Cerebellar nuclear complex (tissue), 1 donor: ENCODE measurements at places on chromosomes 5 and 9.

DNA sequence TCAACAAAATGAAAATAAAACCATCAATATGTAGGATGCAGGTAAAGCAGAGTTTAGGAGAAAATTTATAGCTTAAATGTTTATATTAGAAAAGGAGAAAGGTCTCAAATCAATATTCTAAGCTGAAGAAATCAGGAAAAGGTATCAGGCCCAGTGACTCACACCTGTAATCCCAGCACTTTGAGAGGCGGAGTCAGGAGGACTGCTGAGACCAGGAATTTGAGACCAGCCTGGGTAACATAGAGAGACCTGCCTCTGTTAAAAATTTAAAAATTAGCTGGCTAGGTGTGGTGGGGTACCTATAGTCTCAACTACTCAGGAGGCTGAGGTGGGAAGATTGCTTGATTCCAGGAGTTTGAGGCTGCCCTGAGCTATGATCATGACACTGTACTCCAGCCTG, 32.2 kb downstream of the CCDC69 start:
- no peak for DNase-seq

DNA sequence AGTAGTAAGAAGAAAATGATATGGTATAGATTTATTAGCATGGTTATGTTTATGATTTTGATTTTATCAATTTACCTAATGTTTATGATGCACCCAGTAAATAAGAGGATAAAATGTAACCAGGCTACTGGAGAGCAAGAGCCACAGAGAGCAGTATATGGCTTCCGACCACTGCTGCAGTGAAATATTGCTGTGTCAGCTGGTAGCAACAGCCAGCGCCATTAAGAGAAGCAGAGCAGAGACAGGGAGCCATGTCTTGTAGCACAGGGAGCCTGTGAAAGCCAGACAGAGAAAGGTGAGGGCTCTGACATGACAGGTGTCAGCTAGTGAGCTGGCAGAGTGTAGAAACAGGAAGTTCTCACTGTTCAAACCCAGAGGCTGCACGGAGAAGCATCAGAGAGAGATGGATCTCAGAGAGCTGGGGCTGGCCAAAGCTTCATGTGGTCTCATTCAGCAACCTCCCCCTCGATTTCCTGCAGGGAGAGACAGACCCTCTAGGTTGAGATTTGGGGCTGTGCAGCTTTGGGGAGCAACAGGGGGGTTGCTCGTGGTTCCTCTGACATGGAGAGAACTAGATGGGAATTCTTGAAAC, 202.1 kb downstream of the MED10 start:
- no peak for DNase-seq

DNA sequence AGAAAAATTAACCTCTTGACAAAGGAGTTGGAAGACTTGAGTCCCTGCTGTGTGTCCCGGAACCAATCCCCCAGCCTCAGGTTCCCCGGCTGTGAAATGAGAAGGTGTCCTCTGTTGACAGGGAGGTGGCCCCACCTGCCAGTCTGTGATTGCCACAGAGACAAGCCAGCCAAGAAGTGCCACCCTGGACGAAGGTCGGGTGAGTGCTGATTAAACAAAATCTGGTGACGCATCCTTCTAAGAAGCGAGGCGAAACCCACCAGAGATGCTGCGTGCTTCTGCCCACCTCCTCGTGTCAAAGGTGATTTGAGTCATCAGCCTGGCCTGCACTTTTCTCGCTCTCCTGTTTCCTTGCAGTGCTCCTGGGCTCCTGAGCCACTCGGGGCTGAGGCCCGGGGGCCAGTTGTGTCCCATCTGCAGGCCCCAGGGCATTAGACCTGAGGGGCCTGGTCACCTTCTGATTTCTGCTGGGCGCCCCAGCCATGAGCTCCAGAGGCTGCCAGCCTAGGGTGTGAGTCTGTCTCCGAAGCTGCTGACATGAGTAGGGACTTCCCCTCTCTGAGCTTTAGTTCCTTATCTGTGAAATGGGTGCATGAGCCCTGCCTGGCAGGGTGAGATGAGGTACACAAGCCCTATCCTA, 28.7 kb downstream of the NEK6 start:
- DNase-seq: no peak

DNA sequence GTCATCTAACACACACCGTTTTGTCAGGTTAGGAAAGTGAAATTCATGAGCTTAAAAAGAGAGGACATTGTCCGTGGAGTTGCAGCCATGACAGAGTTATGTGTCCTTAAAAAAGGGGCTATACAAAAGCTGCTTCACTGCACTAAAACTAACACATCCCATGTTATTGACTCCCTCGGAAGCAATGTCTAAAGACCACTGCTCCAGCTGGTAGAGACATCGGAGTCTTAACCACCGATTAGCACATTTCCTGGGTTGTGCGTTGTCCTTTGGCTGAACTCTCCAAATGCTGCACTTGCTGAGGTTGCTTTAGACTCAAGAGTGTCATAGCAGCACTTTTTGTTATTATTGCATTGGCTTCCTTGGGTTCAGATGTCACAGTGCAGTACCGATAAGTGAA, 128.3 kb upstream of the C9orf72 start:
- no peak for DNase-seq

DNA sequence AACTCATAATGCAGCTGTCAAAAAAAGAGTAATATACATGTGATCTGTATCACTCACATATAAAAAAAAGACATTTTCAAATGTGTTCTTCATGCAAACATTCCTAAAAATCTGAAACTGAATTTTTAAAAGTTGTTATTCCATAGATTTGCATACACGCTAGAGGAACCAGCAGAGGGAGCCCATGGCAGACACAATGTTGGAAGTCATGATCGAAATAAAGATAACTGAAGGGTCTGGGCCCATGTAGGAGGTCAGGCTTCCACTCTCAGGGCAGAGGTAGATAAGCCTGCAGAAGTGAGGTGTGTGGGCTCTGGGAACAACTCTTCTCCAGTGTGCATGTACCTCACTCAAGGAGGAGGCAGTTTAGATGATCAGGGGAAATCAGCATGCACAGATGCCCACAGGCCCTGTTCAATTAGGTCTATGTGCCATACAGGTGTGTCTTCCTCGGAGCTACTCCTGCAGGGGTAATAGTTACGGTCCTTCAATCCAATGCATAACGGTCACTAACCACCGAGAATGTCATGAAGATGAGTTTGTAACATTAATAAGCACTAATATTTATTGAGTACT, 208.6 kb downstream of the EPB41L4A start:
- DNase-seq: no peak

- no peak for DNase-seq
Measured at GRCh38 chr5:135584276-135584675, 5.5 kb upstream of the CXCL14 start.

- no peak for DNase-seq
Measured at GRCh38 chr9:129998491-129999140, 44.4 kb downstream of the FNBP1 start.

DNA sequence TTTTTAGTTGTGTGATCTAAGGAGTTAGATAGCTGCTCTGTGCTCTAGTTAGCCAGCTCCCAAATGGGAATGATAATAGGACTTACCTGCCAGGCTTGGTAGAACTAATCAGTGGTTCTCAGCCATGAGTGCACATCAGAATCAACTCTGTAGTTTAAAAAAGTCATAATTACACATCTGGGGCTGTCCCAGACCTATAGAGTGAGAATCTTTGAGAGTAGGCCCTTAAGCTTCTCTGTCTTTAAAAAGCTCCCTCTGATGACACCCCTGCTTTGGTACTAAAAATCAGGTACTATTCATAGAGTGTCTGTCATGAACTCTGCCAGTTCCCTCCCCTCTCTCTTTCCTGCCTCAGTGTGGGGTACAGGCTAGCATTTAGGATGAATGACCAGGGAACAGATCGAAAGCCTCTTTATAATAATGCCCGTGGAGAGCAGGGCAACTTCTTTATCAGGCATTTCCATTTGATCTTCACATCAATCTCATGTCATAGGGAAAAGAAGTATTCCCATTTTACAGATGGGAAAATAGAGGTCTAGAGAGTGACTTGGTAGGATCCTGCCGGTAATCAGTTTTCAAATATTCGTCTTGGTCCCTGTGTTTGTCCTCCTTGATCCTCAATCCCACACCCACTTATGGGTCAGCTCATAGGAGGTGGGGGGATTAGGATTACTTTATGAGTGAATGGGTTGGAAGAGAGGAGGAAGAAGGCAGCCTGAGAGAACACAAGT, 15.3 kb downstream of the PPARGC1B start:
- no peak for DNase-seq

- DNase-seq: no peak
Measured at GRCh38 chr5:88952996-88953643, 70.1 kb upstream of the MEF2C start.

DNA sequence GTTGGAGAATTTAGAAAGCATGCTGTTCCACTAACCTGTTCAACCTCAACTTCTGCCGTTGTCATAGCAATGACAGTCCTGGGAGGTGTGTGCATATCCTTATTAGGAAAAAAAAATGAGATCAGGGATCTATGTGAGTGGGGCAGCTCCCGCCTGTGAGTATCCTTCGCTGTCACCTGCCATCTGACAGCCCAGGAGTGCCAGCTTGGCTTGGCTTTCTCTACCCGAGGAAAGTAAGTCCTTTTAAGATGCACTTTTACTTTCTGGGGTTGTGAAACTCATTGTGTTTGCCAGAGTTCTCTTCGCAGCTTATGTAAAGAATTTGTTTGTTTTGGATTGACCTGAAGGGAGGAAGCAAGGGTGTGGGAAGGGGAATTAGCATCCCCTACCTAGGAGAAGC, 21.8 kb downstream of the PCDHAC2 start:
- DNase-seq: peak; percentile 28

DNA sequence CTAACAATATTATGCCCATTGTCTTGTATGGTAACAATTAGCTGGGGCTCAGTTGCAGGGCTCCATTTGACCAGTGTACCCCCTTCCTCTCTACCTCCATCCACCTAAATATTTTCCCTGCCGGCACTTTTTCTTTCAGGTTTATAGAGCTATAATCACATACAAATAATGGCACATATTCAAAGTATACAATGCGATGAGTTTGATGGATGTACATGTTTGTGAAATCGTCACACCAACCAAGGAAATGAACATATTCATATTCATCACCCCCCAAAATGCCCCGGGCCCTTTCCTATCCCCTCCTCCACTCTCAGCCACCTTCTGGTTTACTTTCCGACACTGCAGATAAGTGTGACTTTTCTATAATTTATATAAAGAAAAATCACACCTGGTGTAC, 351.5 kb downstream of the GADD45G start:
- no peak for DNase-seq

GRCh38 chr5:15618938-15619337, 119.0 kb downstream of the FBXL7 start:
- no peak for DNase-seq

- no peak for DNase-seq
Measured at GRCh38 chr5:107817951-107818350, 147.2 kb upstream of the EFNA5 start.

- DNase-seq: no peak
Measured at GRCh38 chr5:69004676-69005075, 89.1 kb upstream of the SLC30A5 start.

DNA sequence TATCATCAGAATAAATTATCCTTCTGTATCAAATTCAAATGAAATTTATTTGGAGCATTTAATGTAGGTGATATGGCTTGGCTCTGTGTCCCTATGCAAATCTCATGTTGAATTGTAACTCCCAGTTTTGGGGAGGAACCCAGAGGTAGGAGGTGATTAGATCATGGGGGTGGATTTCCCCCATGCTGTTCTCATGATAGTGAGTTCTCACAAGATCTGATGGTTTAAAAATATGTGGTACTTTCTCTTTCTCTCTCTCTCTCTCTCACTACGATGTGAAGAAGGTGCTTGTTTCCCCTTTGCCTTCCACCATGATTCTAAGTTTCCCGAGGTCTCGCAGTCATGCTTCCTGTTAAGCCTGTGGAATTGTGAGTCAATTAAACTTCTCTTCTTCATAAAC, 678.4 kb upstream of the RGMB start:
- DNase-seq: no peak

DNA sequence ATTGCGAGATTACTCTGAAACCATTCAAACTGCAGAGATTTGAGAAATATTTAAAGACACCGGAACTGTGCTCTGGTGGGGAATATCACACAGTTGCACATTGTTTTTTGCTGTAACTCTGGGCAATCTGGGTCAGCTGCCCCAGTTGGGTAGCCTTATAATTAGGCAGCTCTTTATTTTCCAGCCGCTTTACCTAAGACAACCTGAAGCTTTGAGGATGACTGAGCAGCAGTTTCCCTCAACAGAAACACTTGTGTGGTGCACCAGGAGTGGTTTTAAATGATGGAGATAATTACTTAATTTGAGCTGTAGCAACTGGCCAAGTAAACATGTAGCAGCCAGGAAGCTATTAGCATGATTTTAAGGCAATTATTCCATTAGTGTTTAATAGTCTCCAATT, 2.9 kb downstream of the PLCXD3 start:
- peak; percentile 46 for DNase-seq

DNA sequence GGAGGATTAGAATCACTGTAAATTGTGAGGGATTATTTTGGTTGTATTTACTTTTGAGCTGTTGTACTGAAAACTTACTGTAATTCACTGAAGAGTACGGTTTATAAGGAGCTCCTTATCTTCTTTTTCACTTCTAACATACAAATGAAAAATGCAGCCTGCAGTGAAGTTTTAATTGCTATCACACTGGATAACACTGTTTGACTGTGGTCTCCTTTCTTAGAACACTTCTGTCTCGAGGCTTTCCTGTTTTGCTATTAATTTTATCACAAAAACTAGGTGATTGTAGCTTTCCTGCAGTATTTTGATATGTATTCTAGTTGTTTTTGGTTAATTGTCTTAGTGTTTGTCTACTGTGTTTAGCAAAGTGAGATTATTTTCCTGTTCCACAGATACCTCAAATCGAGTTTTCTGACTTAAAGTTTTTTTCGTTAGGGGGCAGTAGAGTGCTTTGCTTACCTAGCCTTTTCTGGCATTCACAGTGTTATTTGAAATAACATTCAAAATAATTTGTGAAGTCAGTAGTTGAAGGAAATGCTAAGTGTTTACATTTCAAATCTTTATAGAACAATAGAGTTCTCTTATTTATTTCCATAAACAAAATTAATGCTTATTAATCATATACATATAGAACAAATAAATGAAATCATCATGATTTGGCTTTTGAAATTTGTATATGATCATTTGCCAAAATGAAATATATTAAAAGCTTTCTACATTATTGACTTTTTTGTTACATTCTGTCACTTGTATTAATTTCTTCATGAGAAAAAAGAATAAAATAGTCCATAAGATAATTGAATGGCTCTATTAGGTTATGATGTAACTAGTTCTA, 52.9 kb downstream of the COMMD10 start:
- DNase-seq: peak; percentile 50

- no peak for DNase-seq
Measured at GRCh38 chr5:143233031-143233430, 170.5 kb downstream of the NR3C1 start.

DNA sequence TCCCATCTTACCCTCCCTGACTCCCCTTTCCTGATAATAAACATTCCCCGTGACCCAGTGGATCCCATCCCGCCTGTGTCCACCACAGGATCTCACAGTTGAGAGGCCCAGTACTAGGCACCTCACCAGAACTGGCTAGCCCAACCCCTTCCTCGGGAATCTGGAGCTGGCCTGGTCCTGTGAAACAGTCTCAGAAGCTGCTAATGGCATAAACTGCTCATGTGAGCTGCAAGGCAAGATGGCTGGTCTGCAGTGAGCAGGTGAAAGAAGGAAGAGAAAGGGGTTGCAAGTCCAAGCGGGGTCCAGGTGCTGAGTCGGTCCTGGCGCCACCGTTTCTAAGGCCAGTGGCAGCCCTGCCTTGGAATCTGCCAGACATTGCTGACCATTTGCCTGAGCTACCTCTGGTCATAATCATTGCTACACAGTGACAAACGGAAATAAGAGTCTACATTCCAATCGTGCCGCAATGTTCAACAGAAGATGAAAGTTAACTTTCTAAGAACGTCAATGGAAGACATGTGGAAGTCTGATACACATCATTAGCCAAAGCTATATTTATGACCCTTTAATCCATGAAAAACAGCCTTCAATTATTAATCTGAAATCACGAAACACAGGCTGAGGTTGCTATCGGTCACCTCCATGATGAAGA, 33.7 kb downstream of the DNAH5 start:
- no peak for DNase-seq
